ENCODE measurements at places on chromosomes 13 and 19.

- no peak for DNase-seq
Observed at GRCh38 chr13:98826146-98826545, 73.7 kb upstream of the SLC15A1 start.

DNA sequence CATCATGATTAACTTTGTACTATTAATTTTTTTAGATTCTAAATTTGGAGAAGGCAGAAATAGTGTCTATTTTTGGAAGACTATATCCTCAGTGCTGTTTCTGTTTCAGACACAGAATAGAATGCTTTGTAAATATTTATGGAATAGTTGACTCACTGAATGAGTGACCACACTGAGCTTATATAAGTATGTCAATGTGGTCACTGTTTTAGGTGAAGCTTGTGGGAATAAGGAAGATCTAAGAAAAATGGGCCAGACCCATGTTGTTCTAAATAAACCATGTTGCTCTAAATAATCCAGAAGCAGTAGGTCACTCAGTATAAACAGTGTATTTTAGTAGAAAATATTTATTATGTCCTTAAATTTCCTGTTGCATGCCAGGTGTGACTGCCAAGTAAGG is 45.5 kb upstream of the DACH1 start:
- DNase-seq: no peak

- DNase-seq: no peak
Observed at GRCh38 chr19:5039642-5040543, 71.0 kb downstream of the KDM4B start.

- DNase-seq: no peak
Observed at GRCh38 chr19:51325161-51325976, 13.9 kb downstream of the IGLON5 start.

DNA sequence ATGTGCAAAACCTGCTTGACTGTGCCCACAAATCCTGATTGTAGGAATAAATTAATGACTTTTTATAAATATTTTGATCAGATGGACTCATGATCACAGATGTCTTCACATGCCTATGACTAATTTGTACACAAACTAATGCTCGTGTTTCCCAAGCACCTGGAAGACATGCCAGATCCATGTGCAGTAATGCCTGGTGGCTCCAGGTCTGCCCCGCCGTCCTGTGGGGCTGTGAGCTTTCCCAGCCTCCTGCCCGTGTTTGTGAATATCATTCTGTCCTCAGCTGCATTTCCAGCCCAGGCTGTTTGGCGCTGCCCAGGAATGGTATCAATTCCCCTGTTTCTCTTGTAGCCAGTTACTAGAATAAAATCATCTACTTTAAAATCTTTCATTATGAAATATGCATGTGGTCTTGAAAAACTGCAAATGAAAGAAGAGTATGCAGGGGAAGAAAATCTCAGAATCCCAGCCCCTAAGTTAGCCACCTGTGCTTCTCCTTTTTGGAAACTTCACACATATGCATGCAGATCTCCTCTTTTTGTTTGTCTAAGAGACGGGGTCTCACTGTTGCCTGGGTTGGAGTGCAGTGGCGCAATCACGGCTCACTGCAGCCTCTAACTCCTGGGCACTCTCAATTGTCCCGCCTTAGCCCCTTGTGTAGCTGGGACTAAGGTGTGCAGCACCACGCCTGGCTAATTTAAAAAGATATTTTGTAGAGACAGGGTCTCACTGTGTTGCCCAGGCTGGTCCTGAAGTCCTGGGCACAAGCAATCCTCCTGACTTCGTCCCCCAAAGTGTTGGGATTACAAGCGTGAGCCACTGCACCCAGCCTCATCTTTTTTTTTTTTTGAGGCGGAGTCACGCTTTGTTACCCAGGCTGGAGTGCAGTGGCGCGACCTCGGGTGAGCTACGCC is 6.2 kb downstream of the RPL28 start:
- DNase-seq: no peak

DNA sequence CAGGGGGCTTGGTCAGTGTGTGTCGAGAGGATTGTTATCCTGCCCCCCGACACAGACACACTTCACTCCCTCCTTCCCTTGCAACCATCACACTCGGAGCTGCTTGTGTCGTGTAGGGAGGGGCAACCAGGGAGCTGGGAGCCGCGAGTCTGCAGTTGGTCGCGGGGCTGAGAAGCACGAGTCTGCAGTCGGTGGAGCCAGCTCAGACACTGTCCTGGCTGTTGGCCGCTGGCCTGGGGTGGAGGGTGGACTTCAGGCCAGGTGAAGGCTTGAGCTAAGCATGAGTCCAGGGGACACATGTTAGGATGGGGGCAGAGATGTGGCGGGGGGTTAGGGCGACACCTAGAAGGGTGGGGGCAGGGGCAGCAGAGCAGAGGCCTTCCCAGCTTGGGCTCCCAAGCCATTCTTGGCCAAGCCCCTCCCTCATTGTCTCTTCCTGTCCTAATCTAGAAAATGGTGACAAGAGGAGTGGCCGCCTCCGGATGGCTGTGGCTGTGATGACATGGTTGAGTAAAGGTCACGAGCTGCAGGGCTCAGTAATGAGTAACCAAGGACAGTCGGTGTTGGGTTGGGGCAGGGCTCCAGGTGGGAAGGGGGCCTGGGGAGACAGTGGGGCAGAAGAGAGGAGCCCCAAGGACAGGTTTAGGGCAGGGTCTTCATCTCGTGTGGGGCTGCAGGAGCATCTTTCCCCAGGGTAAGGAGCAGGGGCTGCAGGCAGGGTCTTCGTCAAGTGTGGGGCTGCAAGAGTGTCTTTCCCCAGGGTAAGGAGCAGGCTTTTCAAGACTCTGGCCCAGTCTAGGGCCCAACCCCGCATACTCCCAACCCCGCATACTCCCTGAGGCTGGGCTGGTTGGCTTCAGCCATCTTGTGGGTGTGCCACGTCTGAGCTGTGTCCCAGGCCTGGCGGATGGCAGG is 8.6 kb downstream of the PPP5C start:
- DNase-seq: no peak

DNA sequence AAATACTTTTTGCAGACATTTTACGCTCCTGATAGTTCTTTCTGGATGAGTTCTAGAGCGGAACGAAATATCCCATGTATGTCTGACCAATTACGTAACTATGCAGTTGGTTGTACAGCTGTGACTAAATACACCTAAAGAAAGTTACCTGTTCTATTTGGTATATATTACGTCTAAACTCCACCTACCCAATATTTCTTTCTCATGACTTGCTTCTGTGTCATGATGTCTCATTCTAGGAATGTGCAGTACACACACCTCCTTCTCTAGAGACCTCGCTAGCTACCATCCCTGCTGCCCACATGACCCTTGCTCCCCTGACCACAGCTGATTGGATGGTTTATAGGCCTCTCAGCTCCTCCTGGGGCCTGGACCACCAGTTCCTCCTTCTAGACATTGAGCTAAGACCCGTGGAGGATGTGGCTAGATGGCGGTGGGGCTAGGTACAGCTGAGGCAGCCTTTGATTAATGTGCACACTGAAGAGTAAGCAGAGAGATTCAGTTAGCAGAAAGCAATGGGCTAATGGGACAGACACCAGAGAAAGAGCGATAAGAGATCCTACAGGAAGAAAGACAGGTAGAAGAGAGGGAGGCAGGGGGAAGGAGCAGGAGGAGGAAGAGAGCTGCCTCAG is 422.1 kb downstream of the COG6 start:
- DNase-seq: no peak

DNA sequence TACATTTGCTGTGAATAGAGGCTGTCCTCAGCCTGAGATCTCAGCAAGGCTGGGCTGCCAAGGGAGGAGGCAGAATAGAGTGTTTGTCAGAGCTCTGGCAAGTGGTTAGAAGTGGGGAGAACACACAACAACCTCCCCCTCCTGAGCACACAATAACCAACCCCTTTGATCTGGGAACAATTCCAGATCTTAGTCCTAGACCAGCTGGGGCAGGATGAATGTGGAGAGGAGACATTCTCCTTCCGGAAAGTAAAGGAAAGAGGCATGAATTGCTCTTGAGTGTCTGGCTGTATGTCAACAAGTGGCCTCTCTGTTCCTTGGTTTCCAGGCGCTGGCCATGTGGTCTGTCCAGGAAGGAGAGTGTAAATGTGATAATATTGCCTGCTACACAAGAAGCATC is 114.9 kb upstream of the TMTC4 start:
- DNase-seq: no peak

GRCh38 chr13:43805071-43805468 is 18.3 kb upstream of the ENOX1 start:
- no peak for DNase-seq

DNA sequence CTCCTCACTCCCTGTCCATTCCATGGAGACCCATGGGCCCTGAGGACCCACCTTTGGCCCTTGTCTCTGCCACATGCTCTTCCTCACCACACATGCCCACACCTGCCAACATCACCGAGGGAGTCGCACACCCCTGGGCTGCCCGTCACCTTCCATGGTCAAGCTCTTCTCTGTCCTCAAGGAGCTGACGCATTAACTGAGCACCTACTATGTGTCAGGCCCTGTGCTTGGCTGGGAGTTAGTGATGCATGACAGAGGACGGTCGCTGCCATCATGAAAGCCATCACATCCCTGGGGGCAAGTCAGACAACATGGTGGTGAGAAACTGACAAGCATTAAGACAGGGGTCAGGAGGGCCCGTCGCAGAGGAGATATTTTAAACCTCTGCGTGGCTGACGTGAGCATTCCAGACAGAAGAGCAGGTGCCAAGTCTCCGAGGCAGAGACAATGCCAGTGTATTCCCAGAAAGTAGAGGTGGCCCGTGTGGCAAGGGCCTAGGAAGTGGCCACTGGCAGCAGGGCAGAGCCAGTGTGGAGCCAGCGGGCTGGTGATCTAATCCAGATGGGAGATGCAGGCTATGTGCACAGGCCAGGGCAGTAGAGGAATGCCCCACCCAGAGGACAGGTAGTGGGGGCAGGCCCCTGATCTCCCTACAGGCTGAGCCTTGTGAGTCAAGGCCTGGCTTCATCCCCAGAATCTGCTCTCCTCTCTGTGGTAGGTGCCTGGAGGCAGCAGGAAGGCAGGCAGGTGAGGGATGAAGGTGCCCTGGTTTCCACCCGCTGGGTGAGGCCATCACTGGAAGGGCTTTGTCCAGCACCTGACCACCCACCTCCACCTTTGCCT is 21.2 kb downstream of the ELAVL1 start:
- no peak for DNase-seq

DNA sequence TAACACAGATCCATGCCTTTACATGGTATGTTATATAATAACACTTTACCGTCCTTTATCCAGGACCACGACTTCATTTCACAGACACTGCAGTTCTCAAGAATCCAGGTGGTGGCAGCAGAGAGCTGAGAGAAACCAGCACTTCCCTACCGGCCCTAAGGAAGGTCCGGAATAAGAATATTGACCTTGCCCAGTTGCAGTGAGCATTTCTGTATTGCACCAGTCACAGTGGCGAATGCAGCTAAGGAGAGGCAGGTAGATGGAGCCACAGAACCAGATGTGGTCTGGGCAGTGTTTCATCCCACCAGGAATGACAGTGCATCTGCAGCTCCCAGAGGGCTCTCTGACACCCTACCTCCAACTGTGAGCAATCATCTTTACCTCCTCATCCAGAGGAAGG is 44.6 kb downstream of the ZNF787 start:
- no peak for DNase-seq

DNA sequence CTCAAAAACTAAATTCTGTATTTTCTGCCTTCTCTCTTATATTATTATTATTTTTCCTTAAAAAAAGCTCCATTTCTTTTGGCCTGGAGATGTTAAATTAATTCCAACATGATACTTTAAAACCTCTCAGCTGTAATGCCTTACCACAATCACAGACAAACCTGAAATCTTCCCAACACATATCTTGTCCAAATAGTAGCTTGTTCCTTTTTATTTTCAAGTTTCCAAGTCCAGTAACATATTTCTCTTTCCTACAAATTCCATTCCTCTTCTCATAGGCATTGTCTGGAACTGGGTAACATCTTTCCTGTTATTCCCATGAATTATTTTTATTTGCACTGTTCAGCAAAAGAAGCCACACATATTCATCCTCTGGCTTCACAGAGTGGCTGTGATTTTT is 137.0 kb downstream of the SLITRK6 start:
- no peak for DNase-seq

GRCh38 chr19:36916991-36917390 is 859 bp downstream of the ZNF568 start:
- no peak for DNase-seq

DNA sequence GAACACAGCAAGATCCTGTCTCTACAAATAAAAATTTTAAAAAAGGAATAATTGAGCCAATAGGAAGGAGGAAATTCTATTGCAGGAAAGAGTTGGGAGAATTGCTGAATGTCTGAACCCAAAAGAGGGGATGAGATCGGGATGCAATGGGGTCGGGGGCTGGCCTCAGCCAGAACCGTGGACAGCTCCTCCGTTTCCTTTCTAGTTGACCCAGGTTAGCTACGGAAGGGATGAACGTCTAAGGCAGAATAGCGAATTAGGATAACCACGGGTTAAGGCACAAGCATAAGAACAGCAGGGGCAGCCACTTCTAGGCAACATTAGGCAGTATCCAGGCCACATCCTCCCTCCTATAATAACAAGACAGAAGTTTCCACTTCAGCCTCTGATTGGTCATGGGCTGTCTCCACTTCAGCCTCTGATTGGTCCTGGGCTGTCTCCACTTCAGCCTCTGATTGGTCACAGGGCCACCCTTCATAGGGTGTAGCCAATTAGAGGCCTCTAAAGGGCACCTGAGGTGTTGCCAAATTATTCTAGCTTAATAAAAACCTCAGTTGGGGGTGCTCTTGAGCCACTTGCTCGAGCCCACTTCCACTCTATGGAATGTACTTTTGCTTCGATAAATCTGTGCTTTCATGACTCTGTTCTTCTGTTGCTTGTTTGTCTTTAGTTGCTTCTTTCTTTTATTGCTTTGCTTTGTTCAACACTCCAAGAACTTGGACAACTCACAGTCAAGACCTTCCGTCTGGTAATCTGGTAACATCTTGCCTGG is 24.9 kb upstream of the TPM4 start:
- DNase-seq: no peak

DNA sequence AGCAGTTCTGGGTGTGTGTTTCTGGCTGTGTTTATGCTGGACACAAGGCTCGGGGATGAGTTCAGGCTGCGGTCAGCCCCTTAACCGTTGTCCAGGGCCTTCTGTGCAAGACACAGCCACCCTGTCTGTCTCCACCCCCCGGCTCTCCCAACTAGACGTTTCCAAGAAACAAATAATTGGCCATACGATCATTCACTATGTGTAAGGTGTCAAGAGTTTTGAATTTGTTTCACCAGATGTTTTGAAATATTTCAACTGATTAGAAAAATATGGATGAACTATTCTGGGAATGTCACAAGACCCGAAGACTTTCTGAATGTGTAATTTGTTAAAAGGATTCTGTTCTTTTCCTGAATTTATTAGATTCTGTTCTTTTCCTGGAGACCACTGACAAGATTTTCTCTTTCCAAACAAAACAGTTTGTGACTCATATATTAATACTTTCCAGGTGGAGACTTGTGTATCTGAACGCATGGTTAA is 318.2 kb downstream of the MYO16 start:
- DNase-seq: no peak

GRCh38 chr13:66922444-66922843 is 307.7 kb downstream of the PCDH9 start:
- DNase-seq: no peak

DNA sequence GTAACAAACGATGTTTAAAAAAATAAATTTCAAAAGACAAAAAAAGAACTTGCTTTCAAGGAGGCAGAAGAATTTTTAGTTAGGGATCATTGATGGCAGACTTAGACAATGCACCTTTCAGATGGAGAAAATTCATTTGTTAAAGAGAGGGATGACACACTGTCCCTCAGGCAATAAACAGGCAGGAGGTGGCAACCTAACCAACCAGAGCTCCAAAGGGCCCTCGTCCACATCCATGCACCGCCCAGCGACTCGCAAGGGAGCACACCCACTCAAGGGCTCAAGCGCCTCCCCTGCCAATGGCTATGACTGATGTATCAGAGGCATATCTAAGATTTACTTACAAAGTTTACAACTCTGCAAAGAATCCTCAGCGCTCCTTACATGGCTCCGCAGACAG is 81.9 kb downstream of the TUBGCP3 start:
- no peak for DNase-seq

All from right atrium auricular region (tissue), 2 donors.